Spleen (tissue), 13 donors: ENCODE measurements at places on chromosomes 1 and 21. TPM values are rescaled to one million over a fixed set of nuclear protein-coding genes. Genes with fewer than 3 reads are reported as not detected.

GRCh38 chr1:77553568-77554291 is 128.7 kb downstream of the ZZZ3 start:
- H3K27me3 ChIP-seq: no peaks in the 10 kb centered on the region
- H3K27ac ChIP-seq: no peak overlapping the region
- no peak overlapping the region for H3K4me3 ChIP-seq
- no peaks in the 10 kb centered on the region for H3K36me3 ChIP-seq
- DNase-seq: no peak

DNA sequence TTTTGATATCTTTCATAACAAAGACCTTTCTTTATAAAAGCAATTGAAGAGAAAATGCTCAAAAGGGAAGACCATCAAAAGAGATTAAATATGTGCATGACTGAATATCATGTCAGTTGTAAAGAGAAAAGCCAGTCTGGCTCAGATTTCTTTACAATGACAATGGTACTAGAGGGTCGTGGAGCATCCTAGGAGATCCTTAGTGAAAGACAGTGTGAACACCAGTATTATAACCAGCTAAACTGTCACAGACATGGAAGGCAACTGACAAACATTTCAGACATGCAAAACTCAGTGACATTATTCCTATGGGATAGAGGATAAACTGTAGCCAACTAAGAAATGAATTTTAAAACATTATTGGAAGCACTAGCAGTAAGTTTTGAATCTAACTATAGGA is 27.1 kb upstream of the ADARB1 start:
- DNase-seq: no peak
- no peak overlapping the region for H3K4me3 ChIP-seq
- no peaks in the 10 kb centered on the region for H3K27me3 ChIP-seq
- H3K27ac ChIP-seq: no peak overlapping the region
- H3K4me1 ChIP-seq: no peaks in the 10 kb centered on the region

DNA sequence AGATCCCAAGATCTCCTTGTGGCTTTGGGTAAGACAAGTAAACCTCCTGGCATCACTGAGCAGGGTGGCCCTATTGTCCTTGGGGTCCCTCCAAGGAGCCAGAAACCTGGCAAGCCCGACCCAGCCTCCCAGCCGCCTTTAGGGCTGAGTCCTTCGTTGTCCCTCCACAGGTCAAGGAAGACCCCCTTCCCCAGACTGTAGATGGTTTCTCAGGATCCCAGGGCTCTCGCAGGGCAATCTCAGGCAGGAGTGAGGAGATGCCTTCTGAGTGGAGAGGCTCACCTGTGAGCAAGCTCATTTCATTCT is 71.6 kb upstream of the CSF3R start:
- no peaks in the 10 kb centered on the region for H3K4me1 ChIP-seq
- H3K36me3 ChIP-seq: no peaks in the 10 kb centered on the region
- no peak overlapping the region for H3K27ac ChIP-seq
- no peak for DNase-seq
- no peak overlapping the region for H3K4me3 ChIP-seq
- no peaks in the 10 kb centered on the region for H3K27me3 ChIP-seq

GRCh38 chr1:94084085-94084484 is 36.9 kb downstream of the ABCA4 start:
- H3K4me3 ChIP-seq: no peak overlapping the region
- no peak for DNase-seq
- H3K27ac ChIP-seq: no peak overlapping the region

The CRNN gene
- not detected for total RNA-seq
